ENCODE measurements at places on chromosomes 16 and 17.

DNA sequence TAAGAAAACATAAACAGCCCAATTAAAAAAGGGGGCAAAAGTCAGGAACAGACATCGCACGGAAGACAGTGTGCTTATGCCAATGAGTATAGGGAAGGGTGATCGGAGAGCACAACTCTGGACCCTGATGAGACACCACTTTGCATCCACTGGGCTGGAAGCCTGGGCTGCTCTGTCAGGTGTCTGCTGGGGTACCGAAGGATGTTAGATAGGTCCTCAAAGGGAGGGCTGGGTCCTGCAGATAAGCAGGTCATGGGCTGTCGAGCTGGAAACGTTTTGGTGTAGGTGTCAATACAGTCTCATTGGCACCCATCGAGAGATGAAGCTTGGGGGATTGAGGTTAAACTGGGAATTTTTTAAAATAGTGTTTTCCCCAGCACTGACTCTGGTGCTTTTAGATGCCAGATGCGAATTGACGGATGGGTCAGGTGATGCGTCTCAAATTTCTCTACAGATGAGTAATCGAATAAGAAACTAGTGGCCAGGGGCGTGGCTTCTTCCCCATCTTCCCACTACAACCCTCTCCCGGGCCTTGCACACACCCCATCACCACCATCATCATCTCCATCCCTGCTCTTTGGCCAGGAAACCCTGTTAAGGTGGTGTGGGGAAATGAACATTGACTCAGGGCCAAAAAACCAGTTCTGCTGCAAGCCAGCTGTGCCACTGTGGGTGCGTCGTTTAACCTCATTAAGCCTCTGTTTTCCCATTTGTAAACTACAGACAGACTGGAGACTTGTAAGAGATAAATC, 47.8 kb upstream of the IRF8 start:
- no peak for DNase-seq

- DNase-seq: no peak
Measured at GRCh38 chr16:55207693-55208428, 116.1 kb upstream of the IRX6 start.

DNA sequence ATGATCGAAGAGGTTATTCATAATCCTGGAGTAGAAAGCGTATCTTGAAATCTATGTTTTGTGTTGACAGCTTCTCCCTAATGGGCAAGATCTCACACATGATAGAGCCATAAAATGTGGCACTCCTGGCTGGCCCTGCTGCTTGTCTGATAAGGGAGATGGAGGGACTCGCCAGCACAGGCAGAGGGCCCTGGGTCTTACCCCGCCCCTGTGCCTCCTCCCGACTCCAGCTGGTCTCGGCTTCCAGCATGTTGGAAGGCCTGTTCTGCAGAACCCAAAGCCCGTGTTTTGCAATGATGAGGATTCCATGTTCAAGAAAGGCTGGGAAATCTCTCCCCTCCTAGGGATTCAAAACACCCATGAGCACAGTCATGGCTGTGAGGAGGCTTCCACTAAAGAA, 106.7 kb upstream of the SDK2 start:
- no peak for DNase-seq

GRCh38 chr16:23500212-23500861, 10.0 kb downstream of the GGA2 start:
- no peak for DNase-seq
